NCI-H1930 (cell line): ENCODE measurements at places on chromosomes 11 and 22.

GRCh38 chr11:69909561-69910518 is 90.6 kb upstream of the FGF3 start:
- DNase-seq, result no peak

- no peak for DNase-seq
Measured at GRCh38 chr11:266676-267439, 11.3 kb upstream of the NLRP6 start.

GRCh38 chr11:114309517-114309916 is 13.3 kb downstream of the NNMT start:
- DNase-seq, result no peak

DNA sequence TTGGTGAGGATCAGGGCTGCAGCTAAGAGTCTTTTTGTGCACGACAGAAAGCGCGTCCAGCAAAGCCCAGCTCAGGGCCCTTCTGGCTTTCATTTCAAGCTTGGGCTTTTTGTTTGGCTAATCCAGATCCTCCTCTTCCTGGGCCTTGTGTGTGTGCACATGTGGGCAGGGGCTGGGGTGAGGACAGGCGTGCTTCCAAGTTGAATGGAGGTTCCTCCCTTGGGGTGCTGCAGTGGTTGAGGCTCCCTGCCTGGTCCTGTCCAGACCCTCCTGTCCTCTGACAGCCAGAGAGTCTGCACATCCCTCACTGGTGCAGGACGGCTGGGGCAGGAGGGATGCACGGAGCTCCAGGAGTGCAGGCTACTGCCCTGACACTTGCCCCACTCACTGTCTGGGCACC is 62.0 kb upstream of the NECTIN1 start:
- DNase-seq, result no peak

DNA sequence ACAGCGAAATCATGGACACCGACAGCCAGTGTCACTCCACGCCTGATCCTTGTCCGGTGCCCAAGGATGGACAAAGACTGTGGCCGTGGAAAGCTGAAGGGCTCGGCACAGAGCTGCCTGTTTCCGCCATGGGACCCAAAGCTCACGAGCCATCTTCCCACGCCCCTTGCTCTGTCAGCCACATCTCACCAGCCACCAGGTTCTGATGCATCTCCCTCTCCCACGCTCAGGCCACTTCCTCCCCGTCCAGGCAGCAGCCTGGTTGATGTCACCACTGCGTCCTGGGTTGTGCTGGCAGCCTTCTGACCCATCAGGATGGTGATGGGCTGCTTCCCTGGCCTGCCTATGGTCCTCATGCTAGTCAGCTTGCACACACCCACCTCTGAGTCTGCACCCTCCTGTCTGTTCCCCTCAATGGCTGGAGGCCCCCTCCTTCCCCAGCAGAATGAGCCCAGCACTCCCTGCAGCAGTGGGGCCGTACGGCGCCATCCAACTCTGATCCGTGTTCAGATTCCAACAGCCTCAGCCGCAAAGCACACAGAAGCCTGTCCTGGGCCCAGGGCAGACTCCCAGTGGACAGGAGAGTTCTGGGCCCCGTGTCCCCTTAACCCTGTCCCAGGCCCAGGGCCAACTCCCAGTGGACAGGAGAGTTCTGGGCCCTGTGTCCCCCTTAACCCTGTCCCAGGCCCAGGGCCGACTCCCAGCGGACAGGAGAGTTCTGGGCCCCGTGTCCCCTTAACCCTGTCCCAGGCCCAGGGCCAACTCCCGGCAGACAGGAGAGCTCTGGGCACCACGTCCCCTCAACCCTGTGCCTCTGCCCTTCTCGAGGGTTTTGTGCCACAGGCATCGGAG is 259.5 kb downstream of the BRD1 start:
- DNase-seq, result no peak

GRCh38 chr11:103808252-103808651 is 228.2 kb upstream of the DDI1 start:
- no peak for DNase-seq

DNA sequence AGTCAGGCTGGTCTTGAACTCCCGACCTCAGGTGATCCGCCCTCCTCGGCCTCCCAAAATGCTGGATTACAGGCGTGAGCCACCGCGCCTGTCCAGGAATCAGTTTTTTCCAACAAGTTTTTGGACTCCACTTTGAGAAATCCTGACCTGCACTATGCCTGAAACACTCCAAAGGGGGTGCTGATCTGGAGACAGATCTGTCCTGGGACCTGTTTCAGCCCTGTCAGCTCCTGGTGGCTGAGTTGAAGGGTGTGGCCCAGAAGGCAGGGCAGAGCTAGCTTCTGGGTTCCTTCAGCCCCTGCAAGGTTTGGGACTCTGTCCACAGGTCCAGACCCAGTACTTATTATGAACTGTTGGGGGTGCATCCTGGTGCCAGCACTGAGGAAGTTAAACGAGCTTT is 1.2 kb downstream of the DNAJC4 start:
- no peak for DNase-seq

DNA sequence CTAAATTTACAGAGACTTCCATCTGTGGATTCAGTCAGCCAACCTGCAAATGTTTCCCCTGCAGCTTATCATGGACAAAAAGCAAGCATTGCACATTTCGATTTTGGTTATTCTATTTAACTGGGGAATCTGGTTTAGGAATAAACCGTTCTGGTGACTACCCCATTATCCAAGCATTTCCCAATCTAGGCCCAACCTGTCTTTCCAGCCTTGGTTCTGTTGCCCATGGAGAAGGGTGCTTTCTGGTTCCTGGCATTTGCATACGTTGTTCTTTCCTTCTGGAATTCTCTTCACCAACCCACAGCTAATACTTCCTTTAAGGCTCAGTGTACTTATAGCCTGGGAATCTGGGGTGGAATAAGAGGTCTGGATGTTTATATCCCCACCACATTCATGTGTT is 1.4 kb upstream of the TMEM123 start:
- DNase-seq, result no peak
